ENCODE measurements at places on chromosomes 1 and 21.

DNA sequence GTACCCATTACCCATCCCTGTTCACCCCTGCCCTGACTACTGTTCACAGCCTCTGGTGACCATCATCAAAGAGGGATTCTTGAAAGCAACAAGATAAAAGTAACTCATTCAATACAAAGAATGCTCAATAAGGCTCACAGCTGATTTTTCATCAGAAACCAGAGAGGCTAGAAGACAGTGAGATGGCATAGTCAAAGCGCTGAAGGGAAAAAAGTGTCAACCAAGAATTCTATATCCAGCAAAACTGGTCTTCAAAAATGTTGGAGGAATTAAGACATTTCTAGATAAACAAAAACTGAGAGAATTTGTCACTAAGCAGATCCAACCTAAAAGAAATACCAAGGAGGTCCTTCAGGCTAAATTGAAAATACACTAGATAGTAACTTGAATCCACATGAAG is 27.1 kb downstream of the CSF1 start:
- no peak for DNase-seq

- DNase-seq = peak; percentile 55
Measured at GRCh38 chr21:46021978-46022544, 40.5 kb downstream of the COL6A1 start.

DNA sequence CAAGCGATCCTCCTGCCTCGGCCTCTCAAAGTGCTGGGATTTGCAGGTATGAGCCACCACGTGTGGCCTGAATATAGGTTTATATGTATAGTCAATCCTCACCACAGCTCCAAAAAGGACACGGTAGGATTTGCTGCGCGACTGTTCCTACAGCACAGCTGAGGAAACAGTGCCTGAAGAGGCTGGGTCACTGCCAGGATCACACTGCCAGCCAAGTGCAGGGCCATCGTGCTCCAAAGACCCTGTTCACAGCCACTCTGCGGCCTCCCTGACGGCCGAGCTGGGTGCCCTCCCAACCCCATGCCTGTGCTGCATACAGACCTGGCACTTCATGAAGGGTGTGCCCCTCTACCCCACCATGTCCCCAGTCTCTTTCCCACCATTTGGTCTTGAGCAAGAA is 71.4 kb downstream of the MRPL37 start:
- DNase-seq = no peak

DNA sequence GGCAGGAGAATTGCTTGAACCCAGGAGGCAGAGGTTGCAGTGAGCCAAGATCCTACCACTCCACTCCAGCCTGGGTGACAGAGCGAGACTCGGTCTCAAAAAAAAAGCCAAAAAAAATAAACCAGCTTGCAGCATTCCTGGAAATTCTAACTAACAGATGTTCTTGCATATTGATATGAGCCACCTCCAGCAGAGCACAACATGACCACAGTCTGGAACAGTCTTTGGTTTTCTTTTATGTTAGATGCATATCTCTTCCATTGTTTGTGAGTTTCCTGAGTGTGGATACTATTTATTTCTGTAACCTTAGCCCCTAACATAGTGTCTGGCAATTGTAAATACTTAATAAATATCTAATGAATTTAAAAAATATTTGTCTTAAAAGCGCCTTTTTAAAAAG is 23.9 kb downstream of the IFNAR1 start:
- DNase-seq = no peak

DNA sequence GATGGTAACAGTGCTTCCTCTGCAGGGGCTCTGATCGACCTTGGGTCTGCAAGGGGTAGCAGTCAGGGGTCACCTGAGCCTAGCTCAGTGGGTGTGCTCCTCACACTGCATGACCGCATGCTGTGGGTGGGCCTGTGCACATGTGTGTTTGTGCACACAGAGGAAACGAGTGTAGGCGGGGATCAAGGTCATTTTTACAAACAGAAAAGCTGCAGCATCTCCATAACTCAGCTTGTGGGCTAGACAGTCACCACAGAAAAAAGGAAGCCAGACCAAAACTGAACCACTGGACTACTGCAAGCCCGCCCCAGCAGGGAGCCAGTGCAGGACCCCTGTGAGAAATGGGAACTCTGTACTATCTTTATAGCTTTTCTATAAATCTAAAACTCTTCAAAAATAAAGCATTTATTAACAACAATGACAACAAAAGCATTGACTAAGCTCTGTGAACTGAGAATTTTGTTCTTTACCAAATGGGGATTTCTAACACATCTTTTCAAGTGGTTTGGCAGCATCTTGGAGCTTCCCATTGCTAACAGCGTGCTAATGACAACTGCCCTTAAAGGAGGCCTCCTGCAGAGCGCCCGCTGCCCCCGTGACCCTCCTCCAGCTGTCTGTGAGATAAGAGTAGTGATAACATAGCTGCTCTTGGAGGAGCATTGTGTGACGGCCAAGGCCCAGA is 19.9 kb upstream of the NEK2 start:
- no peak for DNase-seq

- DNase-seq = no peak
Measured at GRCh38 chr1:56145581-56145980, 433.8 kb downstream of the PLPP3 start.

DNA sequence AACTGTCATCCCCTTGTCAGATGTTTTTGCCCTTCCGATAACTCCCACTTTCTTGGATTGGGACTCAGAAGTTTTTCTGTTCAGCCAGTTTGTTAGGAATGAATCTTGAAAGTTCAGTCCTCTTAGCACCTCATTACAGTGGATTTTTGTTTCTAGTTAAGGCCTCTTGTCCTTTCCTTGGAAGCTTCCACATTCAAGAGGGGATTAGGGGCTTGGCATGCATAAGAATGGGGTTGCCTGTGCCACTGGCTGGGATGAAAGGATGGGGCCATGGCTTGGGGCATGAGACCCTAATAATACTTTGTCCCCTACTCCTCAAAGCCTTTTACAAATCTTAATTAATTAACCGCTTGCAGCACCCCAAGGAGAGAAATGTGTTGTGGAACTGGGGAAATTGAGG is 2.4 kb upstream of the DHDDS start:
- no peak for DNase-seq

DNA sequence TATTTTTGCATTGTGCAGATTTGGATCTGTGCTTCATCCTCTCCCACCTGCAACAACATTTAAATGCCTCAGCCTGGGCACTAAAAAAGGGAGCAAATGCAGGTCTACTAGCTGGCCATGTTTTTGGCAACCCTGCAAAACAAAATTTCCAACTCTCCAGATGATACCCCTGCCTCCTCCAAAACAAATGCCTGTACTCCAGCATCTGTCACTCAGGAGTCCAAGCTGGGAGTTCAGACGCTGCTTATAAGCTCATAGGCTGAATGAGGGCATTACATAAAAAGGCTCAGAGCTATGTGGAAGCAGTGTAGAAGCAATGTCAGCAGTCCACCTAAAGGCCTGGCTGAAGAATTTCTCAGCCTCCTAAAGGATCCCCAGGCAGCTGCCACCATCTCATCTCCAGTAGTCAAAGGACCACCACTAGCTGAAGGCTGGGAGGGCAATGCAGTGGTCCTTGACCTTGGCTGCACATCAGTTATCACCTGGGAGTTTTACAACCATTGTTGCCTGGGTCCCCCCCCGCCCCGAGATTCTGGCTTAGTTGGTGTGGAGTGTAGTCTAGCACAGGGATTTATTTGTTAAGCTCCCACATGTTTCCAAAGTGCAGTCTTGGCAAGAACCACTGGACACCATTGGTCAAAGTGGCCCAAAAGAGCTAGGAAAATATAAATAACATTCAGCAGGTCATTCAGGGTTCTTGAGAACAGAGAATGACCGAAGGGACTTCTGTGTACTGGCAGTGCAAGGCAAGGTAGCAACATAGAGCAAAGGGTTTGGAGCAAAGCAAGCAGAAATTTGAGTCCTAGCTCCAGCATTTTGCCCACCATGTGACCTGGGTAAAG is 57.2 kb downstream of the ITPKB start:
- no peak for DNase-seq

DNA sequence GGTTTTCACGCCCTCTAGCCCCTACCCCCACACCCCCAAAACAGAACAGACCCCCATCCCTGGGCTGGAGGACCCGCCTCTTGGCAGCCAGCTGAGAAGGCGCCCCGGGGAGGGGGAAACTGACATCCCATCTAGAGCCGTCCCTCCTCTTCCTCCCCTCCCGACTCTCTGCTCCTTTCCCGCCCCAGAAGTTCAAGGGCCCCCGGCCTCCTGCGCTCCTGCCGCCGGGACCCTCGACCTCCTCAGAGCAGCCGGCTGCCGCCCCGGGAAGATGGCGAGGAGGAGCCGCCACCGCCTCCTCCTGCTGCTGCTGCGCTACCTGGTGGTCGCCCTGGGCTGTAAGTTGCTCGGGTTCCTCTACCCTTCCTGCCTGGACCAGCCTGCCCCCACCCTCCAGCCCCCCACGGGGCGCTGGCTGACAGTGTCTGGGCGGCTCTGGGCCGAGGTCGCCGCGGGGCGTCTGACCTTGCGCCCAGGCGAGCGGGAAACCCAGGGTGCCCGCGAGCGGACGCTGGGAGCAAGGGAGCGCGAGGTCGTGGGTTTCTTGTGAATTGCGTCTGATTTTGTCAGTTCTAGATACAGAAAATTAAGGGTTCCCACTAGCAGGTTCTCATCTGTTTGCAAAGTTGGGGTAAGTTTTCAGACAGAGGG is 618 bp downstream of the JAM2 start:
- DNase-seq = peak; percentile 39

DNA sequence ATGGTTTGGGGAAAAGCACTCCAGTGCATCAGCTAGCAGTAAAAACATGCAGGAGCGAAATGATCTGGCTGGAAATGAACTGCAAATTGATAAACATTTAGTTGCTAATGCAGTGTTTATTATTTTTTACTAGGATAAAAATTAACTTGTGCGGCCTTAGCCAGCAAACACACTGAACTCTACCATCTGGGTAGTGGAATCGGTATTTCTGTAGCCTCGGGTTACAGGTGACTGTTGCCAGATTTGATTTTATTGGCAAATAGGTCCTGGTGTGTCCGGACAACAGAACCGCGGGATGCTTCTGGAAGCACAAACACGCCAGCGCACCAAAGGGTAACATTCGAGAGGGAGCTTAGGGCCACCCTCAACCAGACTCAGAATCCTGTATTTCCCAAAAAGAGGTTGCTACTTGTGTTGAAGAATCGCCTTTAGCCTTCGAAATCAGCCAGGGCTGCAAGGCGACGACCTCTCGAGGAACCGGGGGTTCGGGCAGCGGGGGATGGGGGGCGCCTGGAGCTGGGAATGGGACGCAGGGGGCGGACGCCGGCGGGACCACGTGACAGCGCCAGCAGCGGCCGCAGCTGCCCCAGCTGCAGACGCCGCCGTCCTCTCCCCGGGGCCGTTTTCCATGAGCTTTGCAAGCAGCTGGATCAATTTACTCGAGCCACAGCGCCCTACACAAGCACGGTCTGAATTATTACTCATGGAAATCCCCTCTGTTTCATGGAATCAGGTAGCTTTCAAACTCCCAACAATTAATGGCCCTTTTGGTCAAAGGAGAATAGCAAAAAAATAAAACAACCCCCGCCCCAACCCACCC is 158.8 kb downstream of the TOMM20 start:
- DNase-seq = peak; percentile 32

- DNase-seq = no peak
Measured at GRCh38 chr1:23449306-23449705, 24.8 kb upstream of the TCEA3 start.

- no peak for DNase-seq
Measured at GRCh38 chr21:37686991-37687810, 229.1 kb downstream of the KCNJ6 start.

GRCh38 chr1:98129491-98129890 is 208.7 kb upstream of the DPYD start:
- no peak for DNase-seq

- DNase-seq = peak; percentile 17
Measured at GRCh38 chr1:177256153-177257075, 85.7 kb downstream of the BRINP2 start.

- DNase-seq = no peak
Measured at GRCh38 chr21:39055167-39055767, 128.0 kb downstream of the PSMG1 start.

GRCh38 chr1:108028841-108029388 is 63.9 kb upstream of the VAV3 start:
- no peak for DNase-seq

DNA sequence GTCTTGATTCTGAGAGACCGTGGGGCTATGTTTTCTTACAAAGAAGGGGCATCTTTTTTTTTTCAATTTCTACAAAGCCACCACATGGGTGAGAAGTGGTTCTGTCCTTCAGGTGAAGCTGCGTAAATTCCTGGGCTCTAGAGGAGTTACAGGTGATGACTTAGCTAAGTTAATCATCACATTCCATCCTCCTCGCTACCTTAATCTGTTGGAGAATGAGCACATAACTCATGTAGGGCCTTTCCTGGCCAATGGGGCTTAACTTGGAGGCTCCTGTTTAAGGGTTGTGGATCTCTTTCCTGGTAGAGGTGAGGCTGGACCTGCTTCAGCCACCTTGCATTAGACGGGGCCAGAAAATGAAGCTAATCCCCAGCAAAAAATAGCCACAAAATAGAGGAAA is 19.9 kb downstream of the REG4 start:
- DNase-seq = no peak

GRCh38 chr1:244030481-244031040 is 20.5 kb upstream of the ZBTB18 start:
- DNase-seq = no peak

DNA sequence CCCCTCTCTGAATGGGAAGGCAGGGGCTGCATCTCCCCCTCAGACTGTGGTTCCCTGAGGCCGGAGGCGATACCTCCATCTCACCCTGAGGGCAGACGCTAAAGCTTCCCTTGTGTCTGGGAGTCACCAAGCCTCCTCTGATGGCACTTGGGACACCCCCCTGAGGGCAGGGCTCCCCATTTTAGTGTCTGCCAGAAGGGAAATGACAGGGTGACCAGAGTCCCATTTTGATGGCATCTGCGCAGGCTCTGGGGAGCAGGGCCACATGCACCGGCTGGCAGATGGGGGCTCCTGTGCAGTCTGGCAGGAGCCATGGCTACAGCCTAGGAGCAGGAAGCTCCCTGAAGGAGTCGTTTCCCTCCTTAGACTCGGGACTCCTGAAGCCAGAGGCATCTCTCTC is 1.7 kb downstream of the S100A2 start:
- no peak for DNase-seq

DNA sequence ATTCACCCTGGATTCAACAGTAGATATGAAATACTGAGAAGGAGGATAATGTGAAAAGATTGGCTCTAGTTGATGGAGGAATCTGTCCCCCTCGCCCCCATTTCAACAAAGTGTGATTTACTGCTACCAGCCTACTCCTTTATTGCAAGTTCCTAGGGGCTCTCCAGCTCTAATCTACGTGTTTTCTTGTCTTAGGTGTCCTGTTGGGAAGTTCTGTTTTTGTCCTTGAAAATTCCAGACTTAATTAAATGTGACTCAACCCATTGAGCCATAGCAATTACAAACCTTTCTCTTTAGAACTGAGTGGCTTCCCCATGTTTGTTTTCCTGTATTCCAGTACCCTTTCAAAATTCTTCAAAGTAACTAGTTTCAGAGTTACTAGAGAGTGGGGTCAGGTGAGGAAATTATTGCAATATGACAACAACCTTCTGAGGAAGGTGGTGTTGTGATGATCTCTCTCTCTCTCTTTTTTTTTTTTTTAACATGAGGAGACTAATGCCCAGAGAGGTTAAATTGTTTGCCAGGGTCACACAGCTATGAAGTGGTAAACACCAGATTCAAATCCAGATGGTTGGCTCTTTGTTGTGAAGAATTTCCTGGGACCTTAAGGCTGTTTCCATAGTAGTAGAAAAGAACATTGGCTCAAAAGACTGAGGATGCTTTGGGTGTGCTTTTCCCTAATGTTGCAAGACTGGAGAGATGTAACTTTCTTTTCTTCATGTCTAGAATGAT is 3.5 kb downstream of the RGL1 start:
- no peak for DNase-seq

GRCh38 chr1:242585616-242586359 is 61.3 kb upstream of the PLD5 start:
- DNase-seq = no peak

GRCh38 chr1:191427593-191427992 is 730.7 kb upstream of the RGS18 start:
- no peak for DNase-seq
